ENCODE measurements at places on chromosomes 6 and 20.
A peak's percentile ranks its signal among the peaks of the same experiment; 100 is the strongest.

DNA sequence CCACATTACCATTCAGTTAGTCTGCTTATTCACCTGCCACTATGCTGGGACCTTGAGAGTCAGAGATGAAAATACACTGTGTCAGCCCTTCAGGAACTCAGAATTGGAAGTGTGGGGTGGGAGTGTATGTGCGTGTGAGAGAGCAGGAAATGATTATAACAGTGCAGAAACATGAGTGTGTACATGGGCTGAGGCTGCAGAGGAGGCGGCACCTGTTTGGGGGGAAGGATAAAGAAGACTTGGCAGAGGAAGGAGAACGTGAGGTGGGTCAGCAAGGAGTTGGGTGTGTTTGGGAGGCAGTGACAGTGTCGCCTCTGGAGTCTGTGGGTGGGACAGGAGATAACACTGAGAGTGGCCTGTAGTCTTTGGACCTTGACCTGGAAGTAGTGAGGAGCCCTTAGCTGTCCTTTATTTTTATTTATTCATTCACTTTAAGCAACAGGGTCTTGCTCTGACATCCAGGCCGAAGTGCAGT, 3.1 kb downstream of the CHMP4B start:
- DNase-seq, result no peak

- DNase-seq, result peak; percentile 42
Observed at GRCh38 chr6:21026576-21027273, 492.5 kb downstream of the CDKAL1 start.

GRCh38 chr6:146526192-146526591, 17.4 kb upstream of the RAB32 start:
- no peak for DNase-seq

- no peak for DNase-seq
Observed at GRCh38 chr20:56755201-56755600, 126.1 kb downstream of the TFAP2C start.

- DNase-seq, result peak; percentile 33
Observed at GRCh38 chr6:6474170-6474920, 114.2 kb upstream of the LY86 start.

DNA sequence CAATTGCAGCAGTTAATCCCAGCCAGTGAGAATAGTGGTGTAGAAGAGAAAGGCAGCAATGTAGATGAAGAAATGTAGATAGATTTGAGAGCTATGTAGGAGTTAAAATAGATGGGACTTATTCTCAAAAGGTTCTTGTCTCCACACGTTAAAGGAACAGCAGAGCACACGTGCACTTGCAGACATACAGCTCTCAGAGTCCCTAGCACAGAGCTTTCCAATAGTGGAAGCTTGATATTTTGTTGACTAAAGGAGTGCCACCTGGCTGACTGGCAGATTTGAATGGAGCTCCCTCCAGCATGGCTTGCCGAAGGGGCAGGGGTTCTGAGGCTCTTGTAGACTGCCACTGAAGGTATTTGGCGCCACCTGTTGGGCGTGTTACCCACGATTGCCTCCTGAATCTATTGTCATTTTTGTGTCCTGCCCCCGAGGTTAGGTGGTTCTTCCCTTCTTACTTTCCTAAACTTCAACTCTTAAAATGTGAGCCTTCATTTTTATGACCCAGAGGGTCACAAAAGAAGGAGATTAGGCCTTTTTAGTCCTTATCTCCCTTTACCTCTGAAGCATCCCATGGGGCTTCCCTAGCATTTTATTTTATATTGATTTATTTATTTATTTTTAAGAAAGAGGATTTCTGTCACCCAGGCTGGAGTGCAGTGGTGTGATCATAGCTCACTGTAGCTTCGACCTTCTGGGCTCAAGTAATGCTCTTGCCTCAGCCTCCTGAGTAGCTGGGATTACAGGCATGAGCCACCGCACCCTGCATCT, 16.4 kb downstream of the BRD2 start:
- DNase-seq, result peak; percentile 81

DNA sequence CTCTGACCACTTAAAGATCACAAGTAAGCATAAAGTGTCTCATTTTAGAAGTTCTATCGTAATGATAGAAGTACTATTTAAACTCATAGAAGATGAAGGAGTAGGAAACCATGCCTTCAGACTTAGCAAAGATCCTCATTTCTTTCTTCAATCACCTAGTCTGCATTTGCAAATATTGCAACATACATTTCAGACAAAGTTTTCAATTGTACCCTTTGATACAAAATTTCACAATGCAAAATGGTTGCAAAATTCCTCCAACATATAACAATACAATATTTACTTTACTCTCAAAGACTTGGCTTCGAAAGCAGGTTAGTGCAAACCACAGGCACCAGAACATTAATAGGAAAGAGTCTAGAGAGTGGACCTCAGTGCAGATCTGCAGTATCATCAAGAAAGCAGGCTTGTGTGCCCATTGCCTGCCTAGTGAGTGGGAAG, 16.1 kb upstream of the ROS1 start:
- no peak for DNase-seq

DNA sequence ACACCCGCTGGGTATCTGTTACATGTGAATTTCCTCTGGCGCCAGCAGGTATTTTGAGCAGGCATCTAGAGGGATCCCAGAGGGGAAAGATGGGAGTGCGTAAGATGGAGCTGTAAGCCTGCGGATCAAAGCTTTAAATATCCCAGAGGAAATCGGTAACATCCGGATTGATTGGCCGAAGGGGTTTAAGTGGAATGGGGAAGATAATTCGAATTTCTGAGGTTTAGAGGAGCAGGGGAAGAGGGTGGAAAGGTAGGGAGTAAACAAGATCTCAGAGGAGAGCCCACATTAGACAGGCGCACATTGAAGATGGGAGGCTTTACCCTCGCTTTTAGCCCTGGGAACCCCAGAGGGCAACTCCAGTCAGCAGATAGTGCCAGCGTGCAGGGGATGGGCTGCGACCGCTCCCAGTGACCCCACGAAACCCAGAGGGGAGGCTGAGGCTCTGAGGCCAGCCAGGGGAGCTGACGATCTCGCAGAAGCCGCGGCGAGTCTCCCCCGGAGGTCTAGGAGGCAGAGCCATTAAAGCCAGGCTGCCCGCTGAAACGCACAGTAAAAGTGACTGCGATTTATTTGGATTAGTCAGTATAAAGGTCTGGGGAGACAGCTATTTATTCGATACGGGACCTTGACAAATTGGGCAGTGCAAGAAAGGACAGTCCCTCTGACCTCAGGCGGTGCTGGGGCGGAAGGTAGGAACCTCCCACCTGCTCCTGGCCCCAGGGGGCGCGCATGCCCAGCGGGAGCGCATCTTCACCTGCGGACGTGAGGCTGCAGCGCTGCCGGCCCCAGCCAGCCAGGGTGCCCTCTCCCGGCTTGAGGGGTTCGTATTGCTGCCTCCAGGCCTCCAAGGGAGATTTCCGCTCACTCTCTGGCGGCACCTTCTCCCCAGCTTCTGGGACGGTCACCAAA, 34.3 kb upstream of the TCF21 start:
- DNase-seq, result no peak

DNA sequence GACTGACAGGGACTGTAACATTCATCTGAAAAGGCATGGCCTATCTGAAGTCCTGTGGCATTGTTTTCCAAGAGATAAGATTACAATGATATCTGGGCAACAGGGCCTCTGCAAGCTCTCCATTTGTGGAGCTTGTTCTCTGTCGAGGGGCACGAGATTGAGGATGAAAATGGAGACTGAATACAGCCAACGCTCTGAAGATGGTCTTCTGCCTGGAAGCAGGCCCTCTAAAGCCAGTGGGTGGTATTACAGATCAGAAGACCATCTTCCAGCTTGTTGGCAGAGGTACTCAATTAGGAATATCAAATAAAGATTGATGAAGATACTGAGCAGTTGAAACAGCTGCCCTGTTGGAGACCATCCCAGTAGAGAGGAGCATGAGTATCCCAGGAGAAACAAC, 288.2 kb downstream of the CENPW start:
- peak; percentile 16 for DNase-seq

GRCh38 chr6:57342148-57342669, 24.8 kb downstream of the PRIM2 start:
- no peak for DNase-seq

- DNase-seq, result no peak
Observed at GRCh38 chr20:52682237-52682636, 289.9 kb upstream of the TSHZ2 start.

DNA sequence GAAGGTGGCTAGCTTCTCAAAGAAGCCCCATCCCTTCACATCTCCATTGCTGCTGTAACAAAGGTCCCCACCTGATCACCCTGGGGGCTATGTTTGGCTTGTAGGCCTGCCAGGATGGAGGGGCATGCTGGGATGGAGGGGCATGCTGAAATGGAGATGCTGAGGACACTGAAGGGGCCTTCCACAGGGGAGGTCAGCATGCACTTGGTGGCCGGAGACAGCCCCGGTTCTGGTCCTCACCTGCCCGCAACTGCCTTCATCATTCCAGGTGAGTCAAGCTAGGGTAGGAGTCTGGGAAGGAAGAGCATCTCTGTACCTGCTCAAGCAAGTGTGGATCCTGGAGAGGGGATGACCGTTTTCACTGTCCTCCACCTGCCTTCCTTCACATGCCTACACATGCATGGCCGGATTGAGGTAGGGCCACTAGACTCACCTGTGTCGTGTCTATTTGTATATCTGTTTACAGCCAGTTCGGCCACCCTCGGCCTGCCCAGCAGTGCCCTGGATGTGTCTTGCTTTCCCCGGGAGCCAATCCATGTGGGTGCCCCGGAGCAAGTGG, 6.0 kb downstream of the L3MBTL1 start:
- DNase-seq, result no peak

DNA sequence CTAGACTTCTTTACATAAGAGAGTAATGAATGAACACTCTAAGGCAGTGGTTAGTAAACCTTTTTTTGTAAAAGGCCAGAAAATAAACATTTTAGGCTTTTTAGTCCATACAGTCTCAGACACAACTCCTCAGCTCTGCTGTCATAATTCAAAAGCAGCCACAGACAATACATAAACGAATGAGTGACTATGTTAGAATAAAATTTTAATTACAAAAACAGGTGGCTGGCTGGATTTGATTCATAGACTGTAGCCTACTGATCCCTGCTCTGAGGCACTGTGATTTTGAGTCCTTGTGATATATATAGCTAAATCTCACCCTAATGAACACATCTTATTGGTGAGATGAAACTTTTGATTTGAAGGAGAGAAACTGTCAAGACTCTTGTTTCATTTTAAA, 155.1 kb downstream of the AIG1 start:
- DNase-seq, result no peak

Measured in SK-N-DZ (cell line).